Fibroblast of mammary gland (primary cell): ENCODE measurements at places on chromosomes 12 and 14.
A peak's percentile ranks its signal among the peaks of the same experiment; 100 is the strongest.

DNA sequence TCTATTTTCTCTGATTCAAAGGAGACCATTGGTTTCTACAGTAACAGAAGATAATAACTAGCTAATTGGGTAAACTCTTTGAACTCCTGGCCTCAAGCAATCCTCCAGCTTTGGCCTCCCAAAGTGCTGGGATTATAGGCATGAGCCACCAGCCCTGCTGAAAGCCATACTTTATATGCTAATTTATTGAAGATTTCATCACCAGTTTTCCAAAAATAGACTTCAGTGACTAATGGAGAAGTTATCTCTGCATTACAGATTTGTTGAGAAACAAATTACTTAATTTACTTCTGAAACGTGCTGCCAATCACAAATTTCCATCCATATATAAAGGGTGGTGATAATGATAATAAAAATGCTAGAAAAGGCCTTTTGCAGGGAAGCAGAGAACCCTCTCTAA is 1758.1 kb upstream of the SEL1L start:
- peak; percentile 3 for DNase-seq

- no peak for DNase-seq
Observed at GRCh38 chr12:98420461-98420860, 94.9 kb upstream of the TMPO start.

DNA sequence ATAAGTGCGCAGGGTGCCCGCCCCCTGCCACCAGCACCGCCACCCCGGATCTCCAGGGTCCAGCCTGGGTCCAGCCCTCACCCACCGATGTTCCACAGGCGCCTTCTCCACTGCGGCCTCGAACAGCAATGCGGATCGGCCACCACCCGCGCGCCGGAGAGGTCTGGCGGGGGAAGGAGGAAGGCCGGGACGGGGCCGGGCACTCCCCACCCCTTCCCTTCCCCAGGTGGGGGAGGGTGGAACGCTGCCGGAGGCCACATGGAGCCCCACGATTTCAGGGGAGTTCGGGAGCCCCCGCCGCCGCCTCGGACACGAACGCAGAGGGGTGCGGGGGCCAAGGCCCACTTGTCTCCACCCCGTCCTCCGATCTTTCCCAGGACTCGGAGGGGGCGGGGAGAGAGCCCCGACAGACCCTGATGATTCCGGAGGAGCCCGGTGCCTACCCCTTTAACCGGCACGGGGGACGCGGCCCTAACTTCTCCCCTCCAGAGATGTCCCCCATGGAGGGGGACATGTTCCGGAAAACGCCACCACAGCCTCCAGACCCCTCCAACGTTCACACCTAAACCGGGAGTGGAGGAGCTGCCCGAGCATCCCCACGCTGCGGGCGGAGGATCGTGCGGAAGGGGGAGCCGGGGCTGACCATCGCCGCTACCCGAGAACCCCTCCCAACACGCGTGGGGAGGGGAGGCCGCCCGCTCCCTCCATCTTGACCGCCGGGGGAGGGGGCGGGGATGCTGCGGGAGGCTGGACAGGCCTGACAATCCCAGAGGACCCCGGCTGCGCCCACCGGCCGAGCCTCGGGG is 1.1 kb downstream of the ATXN2 start:
- DNase-seq: no peak

GRCh38 chr12:47376927-47377326 is 297.2 kb upstream of the AMIGO2 start:
- DNase-seq: no peak

DNA sequence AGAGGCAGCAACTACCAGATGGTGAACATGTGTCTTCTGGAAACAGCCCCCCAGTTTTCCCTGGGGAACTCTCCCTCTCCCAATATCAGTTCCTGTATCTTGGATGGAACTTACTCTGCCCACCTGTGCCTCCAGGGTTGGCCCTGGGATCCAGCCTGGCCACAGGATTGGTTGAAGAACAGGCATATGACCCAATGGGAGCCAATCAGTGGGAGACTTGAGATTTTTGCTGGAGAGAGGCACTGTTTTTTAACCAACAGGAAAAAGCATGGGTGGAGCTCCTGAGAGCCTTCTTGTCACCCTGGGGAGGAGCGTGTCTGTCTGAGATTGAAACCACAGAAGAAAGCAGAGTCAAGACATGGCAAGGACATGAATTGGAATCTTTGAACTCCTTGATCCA is 33.6 kb upstream of the COX6A1 start:
- DNase-seq: peak; percentile 3
